ENCODE measurements at places on chromosomes 12 and 14.

GRCh38 chr12:132144810-132145168, 532 bp downstream of the NOC4L start:
- DNase-seq = peak; percentile 17

- no peak for DNase-seq
These were observed 73.0 kb downstream of the RMST start for GRCh38 chr12:97535582-97535981.

- no peak for DNase-seq
These were observed 6.0 kb downstream of the DLK1 start for GRCh38 chr14:100732766-100733100.

DNA sequence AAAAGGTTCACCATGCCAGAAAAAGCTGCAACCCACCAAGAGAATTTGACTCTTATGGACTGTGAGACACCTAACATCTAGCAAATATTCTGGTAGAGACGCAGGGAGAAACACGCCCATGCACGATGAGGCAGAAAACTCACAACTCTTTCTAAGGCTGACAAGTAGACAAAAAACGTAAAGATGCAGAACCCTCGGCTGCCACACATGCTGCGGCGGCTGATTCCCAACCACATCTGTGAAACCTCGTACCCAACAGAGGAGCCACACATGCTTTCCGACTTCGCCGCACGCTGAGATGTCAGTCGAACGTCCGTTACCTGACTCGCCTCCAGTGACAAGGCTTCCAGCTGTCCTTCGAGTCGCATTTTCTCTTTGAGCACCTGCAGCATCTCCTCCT, 21.8 kb downstream of the GOLGA3 start:
- peak; percentile 39 for DNase-seq

- DNase-seq = no peak
These were observed 70.6 kb upstream of the CCND2 start for GRCh38 chr12:4202918-4203317.

GRCh38 chr12:67968321-67968720, 20.9 kb upstream of the IFNG-AS1 start:
- DNase-seq = no peak

GRCh38 chr14:104665114-104665656, 24.2 kb upstream of the INF2 start:
- DNase-seq = no peak

- no peak for DNase-seq
These were observed 23.9 kb downstream of the DIO3 start for GRCh38 chr14:101585211-101585610.

GRCh38 chr12:132178316-132178715, 34.1 kb downstream of the NOC4L start:
- DNase-seq = no peak

- no peak for DNase-seq
These were observed 334.4 kb downstream of the EMP1 start for GRCh38 chr12:13530966-13531365.

GRCh38 chr12:28082096-28082495, 108.2 kb upstream of the CCDC91 start:
- no peak for DNase-seq

DNA sequence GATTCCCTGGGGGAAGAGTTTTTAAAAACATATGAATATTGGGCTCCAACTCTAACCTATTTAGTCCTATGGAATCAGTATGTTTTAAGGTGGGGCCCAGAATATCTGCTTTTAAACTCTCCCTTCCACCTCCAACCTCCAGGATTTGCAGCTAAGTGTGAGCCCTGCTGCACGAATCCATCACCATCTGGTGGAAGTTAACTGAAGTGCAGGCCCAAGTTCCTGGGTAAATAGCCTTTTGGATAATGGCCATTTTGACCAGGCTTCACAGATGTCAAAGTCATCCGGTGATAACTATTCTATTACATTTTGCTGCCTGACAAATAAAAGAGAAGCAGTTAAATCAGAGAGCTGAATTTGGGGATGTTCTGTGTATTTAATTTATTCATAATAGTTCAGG, 58.1 kb upstream of the RMST start:
- no peak for DNase-seq

Measured in CD4-positive, alpha-beta T cell treated with Interleukin-17A for 4 hours (primary cell).